H1 (cell line): ENCODE measurements at places on chromosomes 5 and 9. TPM values are rescaled to one million over a fixed set of nuclear protein-coding genes. Genes with fewer than 3 reads are reported as not detected.

- no peak for DNase-seq
These were observed 76.4 kb downstream of the MED27 start for GRCh38 chr9:132003319-132003704.

DNA sequence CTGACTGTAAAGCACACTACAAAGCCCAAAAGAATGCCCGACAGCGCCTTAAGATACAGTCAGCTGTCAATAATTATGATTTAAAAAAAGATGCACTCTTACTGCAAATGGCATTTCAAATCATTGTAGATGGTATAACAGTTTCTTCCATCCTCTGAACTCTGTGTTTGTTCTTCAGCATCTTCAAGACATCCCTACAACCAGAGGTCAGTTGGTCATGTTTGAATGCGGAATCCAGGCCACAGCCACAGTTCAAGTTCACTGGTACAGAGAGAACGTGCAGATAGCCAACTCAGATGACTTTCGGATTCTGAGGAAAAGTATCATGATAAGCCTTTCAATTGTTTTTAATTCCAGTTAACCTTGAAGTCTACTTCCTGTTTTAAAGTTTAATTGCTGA, 8.7 kb upstream of the MYOT start:
- DNase-seq = no peak

- DNase-seq = no peak
These were observed 29.9 kb downstream of the CD180 start for GRCh38 chr5:67166460-67167285.

DNA sequence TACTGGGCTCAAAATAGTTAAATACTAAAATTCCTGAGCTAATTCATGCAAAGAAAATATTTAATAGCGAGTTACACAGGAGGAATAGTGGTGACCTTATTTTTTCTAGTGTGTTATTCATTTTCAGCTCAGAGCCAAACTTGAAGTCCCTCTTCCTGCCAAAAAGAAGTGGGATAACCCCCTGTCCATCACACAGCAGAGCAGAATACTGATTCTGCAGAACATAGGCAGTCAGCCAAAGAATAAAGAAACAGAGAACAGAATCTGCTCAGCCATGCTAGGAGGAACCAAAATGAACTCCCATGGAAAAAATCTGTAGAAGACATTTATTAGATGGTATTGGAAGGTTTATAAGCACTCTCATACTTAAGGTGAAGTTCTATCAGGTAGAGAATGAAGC, 49.4 kb upstream of the GRIN3A start:
- no peak for DNase-seq

GRCh38 chr5:163569284-163569683, 63.9 kb downstream of the MAT2B start:
- DNase-seq = no peak

DNA sequence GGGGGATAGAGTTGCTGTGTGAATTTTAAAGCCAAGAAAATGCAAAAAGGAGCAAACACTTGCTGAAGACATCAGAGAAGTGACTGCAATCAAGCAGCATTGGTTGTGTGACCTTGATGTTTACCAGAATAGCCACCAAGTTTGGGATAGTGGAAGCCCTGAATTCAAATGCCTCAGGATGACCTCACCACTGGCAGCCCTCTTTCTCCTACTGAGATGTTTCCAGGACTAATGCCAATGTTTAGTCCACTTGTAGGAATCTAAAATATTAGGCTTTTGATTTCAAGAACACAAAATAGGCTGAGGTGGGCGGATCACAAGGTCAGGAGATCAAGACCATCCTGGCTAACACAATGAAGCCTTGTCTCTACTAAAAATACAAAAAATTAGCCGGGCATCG, 112.2 kb upstream of the NUDT12 start:
- no peak for DNase-seq

GRCh38 chr5:149938279-149938678, 6.3 kb downstream of the PDE6A start:
- no peak for DNase-seq

GRCh38 chr9:8096091-8096490, 296.5 kb upstream of the DMAC1 start:
- DNase-seq = no peak

Gene ROR2
- 4.0 and 4.3 TPM in 2 replicates for total RNA-seq

Gene TMEM215
- total RNA-seq = 0.36 and 0.67 TPM in 2 replicates

Gene KCNV2
- total RNA-seq = not detected in 2 replicates

Gene PGM5
- not detected in 2 replicates for total RNA-seq
